NCI-H69 (cell line): ENCODE measurements at places on chromosomes 1 and 21.

- DNase-seq, result peak; percentile 76
These were observed 35.8 kb downstream of the SLC2A1 start for GRCh38 chr1:42922687-42923366.

DNA sequence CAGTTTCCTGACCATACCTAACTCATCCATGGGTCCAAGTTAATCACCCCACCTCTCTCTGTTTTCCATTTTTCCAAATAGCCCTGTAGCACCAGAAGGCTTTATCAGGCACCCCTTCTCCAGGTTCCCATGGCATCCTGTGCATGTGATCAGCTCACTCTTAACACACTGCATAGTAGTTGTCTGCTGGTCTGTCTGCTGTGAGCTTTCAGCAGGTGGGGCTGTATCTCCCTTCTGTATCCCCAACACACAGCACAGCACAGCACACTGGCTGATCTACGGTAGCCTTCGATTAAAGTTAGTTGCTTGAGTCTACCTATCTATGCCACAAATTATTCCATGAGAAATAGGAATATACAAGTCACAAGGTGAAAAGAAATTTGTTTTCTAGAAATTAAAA lies 54.3 kb upstream of the C1orf198 start:
- no peak for DNase-seq

DNA sequence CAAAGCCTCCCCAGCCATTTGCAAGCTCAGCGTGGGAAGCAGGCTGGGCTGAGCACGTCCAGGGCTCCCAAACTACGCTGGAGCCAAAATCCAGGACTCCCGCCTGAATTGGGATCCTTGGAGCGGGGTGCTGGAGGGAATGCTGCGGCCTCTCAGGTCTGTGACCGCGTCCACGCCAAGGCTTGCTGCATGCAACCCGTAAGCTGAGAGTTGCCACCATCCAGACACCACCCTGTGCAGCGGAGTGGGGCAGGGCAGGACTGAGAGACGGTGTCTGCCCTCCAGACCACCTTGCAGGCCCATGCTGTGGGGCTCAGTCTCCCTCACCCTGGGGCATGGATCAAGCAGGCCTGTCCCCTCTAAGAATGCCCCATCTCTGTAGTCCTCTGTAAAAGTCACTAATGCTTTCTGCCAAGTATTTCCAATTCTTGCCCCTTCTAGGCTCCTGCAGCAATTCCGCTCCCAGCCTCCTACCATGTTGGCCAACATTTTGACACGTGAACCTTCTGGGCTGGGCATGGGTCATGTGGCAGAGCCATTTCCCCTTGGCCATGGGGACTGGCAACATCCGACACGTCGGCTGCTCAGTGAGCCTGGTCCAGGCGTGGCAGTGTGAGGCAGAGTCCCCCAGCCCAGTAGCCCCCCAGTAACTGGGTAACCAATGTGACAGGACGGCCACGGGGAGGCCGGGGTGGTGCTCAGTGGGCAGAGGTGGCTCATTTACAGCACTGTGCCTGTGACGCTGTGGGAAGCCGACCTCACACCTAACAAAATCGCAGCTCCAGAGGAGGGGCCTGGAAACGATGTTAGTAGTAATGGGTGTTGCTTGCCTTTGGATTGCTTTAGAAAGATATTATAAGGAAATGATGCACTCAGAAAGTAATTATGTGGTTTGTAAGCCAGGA lies 57.9 kb upstream of the PDE9A start:
- no peak for DNase-seq

- DNase-seq, result no peak
These were observed 17.0 kb upstream of the NGF start for GRCh38 chr1:115355069-115355468.

DNA sequence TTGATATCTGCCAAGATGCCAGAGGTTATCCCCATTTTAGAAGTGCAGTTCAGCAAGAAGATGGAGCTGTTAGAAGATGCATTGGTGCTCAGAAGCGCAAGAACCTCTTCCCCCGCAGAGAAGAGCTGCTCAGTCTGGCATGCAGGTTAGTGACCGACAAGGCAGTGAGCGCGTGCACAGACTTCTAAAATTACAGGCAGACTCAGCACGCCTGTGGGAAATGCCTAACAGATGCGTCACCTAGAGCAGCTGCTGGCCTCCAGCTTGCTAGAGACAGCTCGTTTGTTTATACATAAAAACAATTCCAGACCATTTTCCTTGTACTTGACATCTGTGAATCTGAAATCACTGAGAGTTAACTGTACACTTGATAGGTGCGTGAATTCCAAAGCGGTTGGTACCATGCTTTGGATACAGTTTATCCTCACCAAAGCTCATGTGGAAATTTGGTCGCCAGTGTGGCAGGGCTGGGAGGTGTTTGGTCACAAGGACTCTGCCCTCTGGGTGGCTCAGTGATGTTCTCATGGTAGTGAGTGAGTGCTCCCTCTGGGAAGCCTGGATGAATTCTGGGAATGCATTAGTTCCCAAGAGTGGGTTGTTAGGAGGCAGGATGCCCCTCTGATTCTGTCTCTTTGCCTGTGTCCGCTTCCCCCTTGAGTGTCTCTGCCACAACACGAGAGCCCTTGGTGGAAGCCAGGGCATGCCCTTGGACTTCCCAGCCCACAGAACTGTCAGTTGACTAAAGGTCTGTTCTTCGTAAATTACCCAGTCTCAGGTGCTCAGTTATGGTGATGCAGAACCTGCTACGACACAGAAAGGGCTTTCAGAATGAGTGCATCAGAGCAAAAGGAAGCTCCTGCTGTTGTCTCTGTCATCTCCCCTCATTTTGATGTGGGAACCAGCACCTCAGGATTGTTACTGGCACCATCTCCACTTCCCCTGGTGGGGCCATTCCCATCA lies 24.4 kb downstream of the SNAP47 start:
- DNase-seq, result no peak

DNA sequence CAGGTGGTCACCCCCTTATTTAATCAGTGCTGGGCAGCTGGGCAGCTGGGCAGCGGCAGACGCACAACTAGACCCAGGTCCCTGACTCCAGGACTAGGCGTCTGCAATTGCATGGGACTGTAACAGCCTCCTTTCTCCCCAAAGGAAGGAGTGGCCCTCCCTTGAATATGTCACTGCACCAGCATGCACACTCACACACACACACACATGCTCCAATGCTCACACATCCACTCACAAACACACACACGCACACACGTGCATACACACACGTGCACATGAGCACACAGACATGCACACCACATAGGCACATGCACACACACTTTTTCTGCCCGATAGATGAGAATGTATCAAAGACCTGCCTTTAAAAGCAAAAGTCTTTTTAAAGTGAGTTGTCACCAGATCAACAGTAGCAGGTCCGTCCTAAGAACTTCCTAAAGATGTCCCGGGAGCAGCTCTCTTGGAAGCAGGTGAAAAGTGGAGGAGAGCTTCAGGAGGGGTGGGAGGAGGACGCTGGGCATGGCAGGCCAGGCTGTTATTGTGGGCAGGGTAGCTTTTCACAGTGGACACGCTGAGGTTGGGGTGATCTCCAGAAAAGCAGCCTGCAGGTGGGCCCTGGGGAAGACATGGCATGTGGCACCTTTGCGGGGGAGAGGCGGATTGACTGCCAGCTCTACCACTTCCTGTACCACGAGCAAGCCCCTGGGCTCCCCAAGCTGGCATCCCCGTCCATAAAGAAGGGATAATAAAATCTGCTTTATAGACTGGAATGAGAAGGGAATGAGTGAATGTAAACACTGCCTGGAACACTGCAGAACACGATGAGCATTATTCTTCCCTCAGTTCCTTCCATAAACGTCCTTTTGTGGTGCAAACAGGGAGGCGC lies 1.7 kb downstream of the PDE9A start:
- DNase-seq, result peak; percentile 60

DNA sequence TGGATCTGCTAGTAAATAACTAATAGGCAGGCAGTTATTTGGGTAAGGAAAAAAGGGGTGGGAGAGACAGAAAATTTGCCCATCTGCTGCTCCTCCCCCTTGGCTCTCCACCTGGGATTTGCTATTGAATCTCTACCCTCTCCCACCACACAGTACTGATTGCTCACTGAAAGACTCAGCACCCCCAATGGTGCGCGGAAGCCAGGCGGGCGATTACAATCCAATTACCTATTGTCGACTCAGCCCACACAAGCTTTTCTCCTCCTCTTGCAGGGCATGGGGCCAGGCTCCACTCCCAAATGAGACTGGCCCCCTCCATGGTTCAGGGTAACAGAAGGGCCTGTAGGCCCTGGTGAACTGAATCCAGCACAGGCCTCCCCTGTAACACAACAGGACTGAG lies 2.7 kb upstream of the HMGN2 start:
- DNase-seq, result peak; percentile 95

DNA sequence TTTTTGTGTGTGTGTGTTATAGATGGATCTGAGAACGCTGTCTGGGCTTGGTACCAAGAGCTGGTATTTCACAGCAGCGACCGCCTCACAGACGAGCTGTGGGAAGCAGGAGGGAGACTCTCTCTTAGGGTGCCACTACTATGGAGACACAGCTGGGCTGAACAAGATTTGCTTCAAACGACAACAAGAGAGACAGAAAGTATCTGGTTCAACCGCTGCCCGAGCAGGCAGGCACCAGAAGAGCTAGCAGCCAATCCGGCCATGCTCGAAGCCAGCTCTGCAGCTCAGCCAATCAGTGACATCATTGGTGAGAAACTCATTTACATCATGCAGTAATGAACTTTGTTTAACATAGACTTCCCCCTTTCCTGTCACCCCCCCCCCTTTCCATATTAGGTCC lies 341.3 kb downstream of the USP25 start:
- DNase-seq, result peak; percentile 16

DNA sequence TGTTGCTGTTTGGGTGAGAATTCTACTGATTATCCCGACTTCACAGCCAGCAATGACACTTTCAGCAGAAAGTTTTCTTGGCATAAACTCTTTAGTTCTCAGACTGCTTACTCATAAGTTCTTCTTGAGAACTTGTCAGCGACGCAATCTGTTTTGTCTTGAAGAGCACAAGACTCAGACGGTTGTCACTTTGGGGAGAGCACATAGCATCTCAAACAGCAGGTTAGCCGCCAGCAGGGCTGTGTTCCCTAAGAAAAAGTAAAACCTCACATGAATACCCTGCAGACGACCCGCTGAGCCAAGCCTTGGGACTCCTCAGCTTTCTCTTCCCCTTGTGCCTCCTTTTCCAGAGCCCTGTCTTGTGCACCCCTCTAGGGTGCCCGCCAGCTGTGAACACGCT lies 11.4 kb downstream of the AGMAT start:
- DNase-seq, result no peak

DNA sequence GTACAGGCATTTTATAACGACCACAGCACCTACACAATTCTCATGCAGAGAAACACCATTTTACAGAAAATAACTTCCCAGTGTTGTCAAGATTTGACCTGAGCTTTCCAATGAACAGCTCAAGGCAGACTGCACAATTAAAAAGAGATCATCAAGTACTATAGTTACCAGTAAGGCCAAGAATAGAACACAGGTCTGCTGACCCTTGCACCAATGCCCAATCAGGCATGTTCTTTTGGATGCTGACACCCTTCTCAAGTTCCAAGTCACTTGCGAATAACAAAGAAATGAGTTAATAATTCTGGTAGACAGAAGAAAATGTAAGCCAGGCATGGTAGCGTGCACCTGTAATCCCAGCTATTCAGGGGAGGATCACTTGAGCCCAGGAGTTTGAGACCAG lies 101.9 kb downstream of the SLC45A1 start:
- DNase-seq, result no peak

GRCh38 chr1:44713321-44713781 lies 17.6 kb downstream of the RNU5D-1 start:
- peak; percentile 56 for DNase-seq

DNA sequence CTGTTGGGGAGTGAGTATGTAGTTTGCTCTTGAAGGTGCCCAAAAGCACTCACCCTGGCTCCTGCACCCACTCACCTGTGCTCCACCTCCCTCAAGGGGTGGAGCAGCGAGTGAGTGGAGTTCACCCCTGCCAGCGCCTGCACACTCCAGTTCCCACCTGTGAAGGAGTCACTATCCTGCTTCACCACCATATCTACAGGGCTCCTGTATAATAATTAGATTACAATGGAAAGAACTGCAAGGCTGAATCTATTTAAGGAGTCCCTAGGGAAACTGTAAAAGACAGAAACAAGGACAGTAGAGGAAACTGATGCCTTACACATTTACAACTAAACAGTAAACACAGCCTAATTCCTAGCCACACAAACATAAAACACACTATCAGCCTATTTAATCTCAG lies 4.1 kb downstream of the DNAI4 start:
- DNase-seq, result no peak

DNA sequence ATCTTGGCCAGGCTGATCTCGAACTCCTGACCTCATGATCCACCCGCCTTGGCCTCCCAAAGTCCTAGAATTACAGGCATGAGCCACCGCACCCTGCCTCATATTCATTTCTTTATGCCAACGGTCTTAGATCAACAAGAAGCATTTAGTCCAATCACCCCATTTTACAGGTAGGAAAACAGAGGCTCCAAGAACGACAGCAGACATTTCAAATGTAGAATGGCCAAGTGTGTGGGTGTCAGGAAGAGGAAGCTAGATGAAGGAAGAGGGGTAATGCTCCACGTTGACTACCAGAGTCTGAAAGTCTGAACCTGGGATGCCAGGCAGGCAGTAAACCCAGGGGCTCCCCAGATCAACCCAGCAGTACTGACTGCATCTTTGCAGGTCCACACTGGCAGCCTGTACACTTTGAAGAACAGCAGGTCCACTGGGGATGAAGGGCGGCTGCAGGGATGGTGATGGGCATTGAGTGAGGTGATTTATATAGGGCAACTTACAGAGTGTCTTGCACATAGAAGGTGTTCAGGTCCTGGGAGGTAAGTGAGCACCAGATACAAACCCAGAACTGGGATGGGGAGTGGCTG lies 120.2 kb downstream of the EPHB2 start:
- DNase-seq, result no peak
